Stimulated activated CD8-positive, alpha-beta memory T cell treated with anti-CD3 and anti-CD28 coated beads, Interleukin-2, amount 100 ng/mL, for 1 hour (primary cell): ENCODE measurements at places on chromosomes 16 and 17.

GRCh38 chr16:12679660-12680272 is 123.9 kb downstream of the CPPED1 start:
- DNase-seq, result no peak

DNA sequence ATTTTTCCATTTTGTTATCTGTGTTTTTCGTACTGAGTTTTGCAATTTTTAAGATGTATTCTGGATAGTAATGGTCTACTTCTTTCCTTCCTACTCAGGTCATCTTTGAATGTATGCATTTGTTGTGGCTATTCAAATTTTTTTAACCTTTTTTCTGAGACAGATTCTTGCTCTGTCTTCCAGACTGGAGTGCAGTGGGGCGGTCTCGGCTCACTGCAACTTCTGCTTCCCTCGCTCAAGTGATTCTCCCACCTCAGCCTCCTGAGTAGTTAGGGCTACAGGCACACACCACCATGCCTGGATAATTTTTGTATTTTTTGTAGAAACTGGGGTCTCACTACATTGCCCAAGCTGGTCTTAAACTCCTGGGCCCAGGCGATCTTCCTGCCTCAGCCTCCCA is 33.6 kb downstream of the VPS35L start:
- DNase-seq, result no peak

- no peak for DNase-seq
Measured at GRCh38 chr17:33987162-33987561, 267.9 kb upstream of the CCL2 start.

GRCh38 chr16:5865236-5865635 is 767.6 kb upstream of the EEF2KMT start:
- no peak for DNase-seq

DNA sequence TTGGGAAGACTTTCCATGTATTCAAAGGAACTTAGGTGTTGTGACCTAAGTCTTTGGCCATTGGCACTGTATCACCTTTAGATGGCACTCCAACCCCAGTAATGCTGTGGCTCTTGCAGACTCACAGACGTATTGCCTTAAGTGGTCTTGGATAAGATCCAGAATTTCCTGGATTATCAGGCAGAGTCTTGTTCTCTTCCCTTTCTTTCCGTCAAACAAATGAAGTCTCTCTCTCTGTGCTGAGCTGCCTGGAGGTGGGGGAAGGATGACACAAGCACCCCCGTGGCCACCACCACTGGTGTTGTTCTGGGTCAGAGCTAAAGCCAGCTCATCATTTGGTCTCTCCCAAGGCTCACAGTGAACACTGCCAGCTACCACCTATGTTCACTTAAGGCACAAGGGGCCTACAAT is 789.9 kb upstream of the KIF2B start:
- DNase-seq, result no peak
